ENCODE measurements at places on chromosomes 6 and 20.

GRCh38 chr6:21738180-21739094 lies 144.9 kb downstream of the SOX4 start:
- DNase-seq: peak; percentile 19

GRCh38 chr6:132053511-132053910 lies 102.3 kb upstream of the CCN2 start:
- peak; percentile 74 for DNase-seq

GRCh38 chr6:81997090-81997926 lies 244.8 kb upstream of the TENT5A start:
- peak; percentile 88 for DNase-seq

DNA sequence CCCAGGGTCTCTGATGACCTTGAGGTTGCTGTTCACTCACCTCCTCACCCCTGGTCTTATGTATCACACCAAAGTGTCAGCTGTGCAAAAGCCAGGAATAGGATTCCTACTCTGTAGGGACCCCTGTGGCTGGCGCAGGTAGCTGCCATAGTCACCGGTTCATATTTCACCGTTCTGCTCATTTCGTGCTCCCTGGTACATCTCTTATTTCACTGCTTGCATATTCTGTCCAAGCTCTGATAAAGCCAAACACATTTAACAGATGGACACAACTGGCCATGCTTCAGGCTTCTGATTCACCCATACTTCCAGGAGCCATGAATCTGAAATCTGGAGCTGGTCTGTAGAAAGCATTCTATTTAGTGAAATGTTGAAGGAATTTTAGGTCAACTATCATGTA lies 20.5 kb downstream of the SLC22A3 start:
- no peak for DNase-seq

DNA sequence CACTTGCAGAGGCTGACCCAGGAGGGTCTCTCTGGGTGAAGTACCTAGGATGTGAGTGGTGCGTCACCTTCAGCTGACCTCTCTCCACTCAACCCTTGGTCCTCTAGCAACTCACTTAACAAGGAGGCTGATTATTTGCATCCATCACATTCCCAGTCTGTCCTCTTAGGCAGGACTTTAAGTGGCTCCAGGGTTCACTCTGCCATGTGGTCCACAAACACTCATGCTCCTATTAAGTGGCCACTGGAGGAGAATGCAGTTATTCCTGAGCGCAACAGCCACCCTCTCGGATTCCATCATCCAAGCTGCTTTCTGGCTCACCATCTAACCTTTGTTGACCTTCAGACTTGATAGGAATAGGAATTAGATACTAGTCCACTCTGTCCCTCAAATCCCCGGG lies 61.1 kb upstream of the SCAF8 start:
- no peak for DNase-seq

- DNase-seq: no peak
Observed at GRCh38 chr6:157879873-157880254, 56.8 kb downstream of the SNX9 start.

DNA sequence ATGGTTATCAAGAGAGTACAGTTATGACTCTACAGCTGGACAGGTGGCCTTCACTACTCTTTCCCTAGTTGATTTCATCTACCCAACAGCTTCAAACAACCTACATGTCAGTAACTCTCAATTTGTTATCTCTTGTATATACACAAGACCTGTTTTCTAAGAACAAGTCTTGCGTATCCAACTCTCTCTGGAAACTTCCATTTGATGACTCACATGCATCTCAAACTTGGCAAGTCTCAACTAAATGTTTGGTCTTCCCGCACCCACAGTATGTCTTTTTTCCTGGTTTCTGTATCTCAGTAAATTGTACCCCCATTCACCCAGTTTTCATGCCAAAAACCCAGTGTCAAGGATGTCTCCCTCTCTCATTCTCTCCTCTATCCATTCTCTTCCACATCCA lies 97.7 kb downstream of the BTBD9 start:
- no peak for DNase-seq

GRCh38 chr20:1942061-1942460 lies 46.9 kb downstream of the SIRPA start:
- DNase-seq: no peak

DNA sequence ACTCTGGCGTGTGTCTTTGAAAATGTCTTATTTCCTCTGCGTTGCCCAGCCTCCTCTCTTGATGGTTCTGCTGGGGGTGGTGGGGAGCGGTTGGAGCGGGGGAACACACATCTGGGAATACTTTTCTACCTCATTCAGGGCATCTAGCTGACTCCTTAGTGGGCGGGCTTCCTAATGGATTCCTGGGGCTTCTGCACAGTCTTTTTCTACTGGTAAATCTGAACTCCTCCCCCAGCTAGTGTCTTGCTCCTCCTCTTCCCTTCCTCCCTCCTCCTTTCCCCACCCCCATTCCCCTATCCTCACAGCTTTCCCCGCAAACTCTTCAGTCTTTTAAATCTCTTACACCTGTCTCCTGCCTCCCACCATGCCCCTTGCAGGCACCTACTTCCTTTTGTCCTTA lies 74.4 kb downstream of the PRL start:
- peak; percentile 66 for DNase-seq

GRCh38 chr20:42484790-42485375 lies 704.8 kb downstream of the PTPRT start:
- DNase-seq: no peak

DNA sequence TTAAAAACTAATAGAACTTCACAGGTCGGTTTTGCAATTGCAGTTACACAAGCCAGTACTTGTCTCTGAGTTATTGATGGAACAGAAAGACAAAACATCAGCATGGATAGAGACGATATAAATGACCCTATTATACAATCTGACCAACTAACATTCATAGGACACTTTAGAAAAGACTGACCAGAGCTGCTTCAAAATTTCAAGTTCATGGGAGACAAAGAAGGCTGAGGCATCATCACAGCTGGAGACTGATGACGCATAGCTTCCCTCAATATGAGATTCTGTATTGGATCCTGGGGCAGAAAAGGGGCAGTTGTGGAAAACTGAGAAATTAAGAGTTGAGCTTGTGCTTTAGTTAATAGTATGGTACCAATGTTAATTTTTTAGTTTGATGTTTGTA lies 174.0 kb downstream of the THBS2 start:
- no peak for DNase-seq

DNA sequence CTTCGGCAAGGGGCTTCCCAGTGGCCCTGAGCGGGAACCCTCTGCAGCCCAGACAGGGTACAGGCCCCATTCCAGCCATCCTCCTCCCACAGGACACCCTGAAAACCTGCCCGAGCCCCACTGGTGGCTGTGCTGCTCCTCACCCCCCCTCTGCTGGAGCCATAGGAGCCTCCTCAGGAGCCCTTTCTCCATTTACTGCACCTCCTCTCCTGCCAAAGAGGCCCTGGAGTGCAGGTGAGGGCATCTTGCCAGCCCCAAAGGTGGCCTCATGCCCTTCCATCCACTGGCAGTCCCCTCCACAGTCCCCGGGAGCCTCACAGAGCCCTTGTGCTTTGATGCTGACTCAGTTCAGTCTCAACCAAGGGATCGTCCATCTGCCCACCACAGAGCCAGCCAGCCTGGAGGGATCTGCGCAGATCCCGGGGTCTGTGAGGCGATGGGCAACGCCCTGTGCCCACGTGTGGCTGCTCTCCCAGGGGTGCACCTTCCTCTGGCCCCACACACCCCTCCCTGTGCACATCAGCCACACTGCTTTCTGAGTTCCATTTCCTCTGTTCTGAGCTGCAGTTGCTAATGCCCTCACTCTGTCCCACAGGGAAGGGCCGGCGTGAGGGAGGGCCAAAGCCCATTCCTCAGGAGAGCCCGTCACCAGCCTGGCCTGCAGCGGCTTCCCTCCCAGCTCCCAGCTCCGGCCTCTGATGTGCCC lies 228.5 kb downstream of the DLL1 start:
- DNase-seq: no peak
